ENCODE measurements at places on chromosomes 1 and 21. TPM values are rescaled to one million over a fixed set of nuclear protein-coding genes. Genes with fewer than 3 reads are reported as not detected.
A peak's percentile ranks its signal among the peaks of the same experiment; 100 is the strongest.

The MKNK1 gene
- total RNA-seq: 26.9 TPM

The GRIK3 gene
- total RNA-seq: 0.12 TPM

- DNase-seq: peak; percentile 45
These were observed 25.3 kb downstream of the ADAM30 start for GRCh38 chr1:119870917-119871596.

- no peak for DNase-seq
These were observed 35.5 kb upstream of the ZC3H12A start for GRCh38 chr1:37438869-37439343.

- peak; percentile 10 for DNase-seq
These were observed 19.5 kb upstream of the SUCO start for GRCh38 chr1:172513479-172513878.

DNA sequence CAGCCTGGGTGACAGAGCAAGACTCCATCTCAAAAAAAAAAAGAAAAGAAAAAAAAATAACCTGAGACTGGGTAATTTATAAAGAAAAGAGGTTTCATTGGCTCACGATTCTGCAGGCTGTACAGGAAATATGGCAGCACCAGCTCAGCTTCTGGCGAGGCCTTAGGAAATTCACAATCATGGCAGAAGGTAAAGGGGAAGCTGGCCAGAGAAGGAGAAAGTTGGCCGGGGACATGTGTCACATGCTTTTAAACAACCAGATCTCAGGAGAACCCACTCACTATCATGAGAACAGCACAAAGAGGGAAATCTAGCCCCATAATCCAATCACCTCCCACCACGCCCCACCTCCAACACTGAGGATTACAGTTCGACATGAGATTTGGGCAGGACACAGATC lies 125.3 kb downstream of the DISP1 start:
- no peak for DNase-seq

- DNase-seq: no peak
These were observed 273.6 kb upstream of the LRRC7 start for GRCh38 chr1:69294171-69294570.

GRCh38 chr1:241591317-241591716 lies 48.9 kb downstream of the CHML start:
- DNase-seq: peak; percentile 67

- DNase-seq: no peak
These were observed 17.3 kb downstream of the DDR2 start for GRCh38 chr1:162649583-162649982.

- no peak for DNase-seq
These were observed 98.2 kb downstream of the PCBP3 start for GRCh38 chr21:45741691-45742090.

Data from astrocyte (in vitro differentiated cells and primary cell).